ENCODE measurements at places on chromosomes 7 and 10.

- DNase-seq: no peak
Observed at GRCh38 chr10:33288127-33288526, 46.3 kb downstream of the NRP1 start.

DNA sequence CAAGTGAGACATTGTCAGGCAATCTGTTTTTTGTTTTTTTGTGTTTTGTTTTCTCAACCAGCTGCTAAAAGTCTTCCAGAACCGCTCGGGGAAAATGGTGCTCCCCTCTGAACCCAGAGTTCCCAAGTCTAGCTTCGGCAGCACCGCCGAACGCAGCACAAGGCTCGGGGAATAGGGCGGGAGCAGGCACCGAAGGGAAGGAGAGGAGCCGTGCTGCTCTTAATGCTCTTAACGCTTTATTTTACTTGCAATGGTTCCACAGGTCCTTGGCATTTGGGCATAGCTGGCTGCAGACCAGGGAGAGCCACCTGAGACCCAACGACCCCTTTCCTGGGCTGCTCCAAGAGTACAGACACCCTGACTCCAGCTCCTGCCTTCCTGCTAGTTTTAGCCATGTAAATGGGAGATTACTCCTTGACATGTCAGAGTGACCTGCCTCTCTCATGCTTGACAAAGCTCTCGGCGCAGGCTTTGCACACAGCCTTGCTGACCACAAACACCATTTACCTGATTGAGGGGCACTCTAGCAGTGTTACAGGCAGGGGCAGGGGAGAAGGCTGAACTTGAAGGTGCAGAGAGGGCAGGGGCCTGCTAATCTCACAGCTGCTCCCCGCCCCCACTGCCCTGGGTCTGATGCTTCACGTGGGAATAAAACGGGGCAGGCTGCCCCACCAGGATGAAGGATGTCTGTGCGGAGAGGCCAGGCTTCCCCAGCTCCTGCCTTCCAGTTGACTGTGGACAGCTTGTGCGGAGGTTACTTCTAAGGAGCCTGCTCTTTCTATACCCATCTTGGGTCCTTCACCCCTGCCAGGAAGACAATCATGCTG lies 58.6 kb upstream of the EFCAB10 start:
- no peak for DNase-seq

- DNase-seq: no peak
Observed at GRCh38 chr7:157188091-157188665, 49.5 kb downstream of the UBE3C start.

- DNase-seq: no peak
Observed at GRCh38 chr10:89664203-89664602, 19.2 kb upstream of the PANK1 start.

DNA sequence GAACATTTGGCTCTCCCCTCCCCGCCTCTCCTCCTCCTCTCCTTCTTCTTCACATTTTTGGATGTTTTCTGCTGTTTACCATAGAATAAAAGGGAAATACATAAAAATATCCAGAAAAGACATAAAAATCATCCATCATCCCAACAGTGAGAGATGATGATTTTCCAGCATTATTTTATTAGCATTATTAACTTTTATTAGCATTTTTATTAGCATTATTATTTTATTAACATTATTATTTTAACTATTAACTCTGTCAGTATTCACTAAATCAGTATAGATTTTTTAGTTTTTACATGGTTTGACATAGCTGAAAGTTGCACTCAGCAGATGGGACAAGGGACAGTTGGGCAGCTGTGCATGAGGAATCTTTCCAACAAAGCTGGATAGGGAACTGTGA lies 16.2 kb upstream of the SLC35B4 start:
- no peak for DNase-seq

DNA sequence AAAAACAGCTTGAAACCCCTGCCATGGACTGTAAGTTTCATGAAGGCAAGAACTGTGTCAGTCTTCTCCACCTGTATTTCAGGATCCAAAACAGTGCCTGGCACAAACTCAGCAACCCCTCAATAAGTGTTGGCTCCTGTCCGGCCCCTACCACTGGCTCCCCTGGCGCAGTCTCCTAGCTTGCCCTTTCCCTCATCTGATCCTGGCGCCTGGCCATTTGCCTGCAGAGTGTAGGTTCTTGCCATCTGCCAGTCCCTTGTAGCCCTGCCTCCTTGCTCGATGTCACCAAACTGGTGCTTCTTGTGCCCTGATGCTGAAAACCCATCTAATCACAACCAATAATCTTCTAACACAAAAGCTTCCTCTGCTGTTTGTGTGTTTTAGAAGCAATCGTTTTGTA lies 60.4 kb downstream of the LGI1 start:
- no peak for DNase-seq

GRCh38 chr10:44234483-44234875 lies 150.4 kb downstream of the CXCL12 start:
- DNase-seq: no peak

GRCh38 chr10:130038611-130039109 lies 72.0 kb downstream of the C10orf143 start:
- no peak for DNase-seq

DNA sequence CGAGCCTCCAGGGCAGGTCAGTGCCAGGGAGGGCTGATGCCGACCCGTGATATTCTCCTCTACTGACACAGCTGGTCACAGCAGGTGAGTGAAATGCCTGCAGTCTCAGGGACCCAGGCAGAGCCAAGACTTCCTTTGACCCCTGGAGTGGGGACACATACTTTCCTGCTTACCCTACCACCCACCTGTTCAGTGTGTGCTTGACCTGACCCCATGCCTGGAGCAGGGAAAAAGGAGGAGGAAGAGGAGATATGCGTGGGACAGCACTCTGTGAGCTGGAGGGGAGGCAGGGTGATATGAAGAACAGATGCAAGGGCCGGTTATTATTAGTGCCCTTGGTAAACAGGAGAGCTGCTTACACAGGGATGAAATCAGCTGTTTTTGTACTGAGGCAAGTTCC lies 40.8 kb upstream of the WIPF3 start:
- no peak for DNase-seq

- DNase-seq: no peak
Observed at GRCh38 chr7:23098460-23098859, 7.1 kb upstream of the KLHL7 start.

DNA sequence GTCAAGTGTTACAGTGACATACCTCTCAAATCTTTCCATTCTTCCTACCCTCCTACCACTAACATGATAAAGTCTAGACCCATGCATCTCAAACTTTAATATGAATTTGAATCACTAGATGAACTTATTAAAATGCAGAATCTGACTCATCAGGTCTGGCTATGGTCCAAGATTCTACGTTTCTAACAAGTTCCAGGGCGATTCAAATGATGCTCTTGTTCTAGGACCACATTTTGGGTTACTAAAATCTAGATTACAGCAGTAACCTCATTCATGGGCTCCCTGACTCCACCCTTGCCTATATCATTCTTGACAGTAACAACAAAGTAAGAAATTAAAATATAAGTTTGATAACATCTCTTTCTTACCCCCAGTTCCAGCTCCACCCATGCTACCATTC lies 124.8 kb upstream of the LSM8 start:
- no peak for DNase-seq

- DNase-seq: no peak
Observed at GRCh38 chr10:50421026-50421719, 169.9 kb upstream of the ASAH2 start.

- DNase-seq: no peak
Observed at GRCh38 chr7:103784646-103785286, 204.7 kb downstream of the RELN start.

- DNase-seq: no peak
Observed at GRCh38 chr7:148963583-148964482, 64.5 kb downstream of the PDIA4 start.

GRCh38 chr7:35646289-35647023 lies 48.5 kb downstream of the HERPUD2 start:
- no peak for DNase-seq

GRCh38 chr7:105940109-105940508 lies 23.0 kb upstream of the CDHR3 start:
- no peak for DNase-seq

- no peak for DNase-seq
Observed at GRCh38 chr7:94160719-94161435, 156.7 kb upstream of the BET1 start.

DNA sequence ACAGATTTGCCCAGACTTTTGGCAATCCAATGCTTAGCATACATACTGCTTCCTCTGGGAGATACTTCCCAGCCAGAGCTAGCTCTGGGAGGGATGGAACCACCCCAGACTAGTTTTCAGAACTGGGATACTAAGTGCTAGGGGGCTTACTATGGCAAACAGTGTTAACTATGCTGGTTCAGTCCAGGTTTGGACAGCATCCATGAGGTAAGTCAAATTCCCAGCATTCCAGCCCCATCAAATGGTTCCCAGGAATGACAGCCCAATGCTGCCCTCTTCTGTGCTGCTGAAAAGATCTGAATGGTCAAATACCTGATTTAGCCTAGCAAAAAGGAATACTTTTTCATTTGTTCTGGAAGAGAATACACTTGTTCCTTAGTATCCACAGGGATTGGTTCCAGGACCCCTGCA lies 141.7 kb upstream of the CCDC6 start:
- DNase-seq: no peak

DNA sequence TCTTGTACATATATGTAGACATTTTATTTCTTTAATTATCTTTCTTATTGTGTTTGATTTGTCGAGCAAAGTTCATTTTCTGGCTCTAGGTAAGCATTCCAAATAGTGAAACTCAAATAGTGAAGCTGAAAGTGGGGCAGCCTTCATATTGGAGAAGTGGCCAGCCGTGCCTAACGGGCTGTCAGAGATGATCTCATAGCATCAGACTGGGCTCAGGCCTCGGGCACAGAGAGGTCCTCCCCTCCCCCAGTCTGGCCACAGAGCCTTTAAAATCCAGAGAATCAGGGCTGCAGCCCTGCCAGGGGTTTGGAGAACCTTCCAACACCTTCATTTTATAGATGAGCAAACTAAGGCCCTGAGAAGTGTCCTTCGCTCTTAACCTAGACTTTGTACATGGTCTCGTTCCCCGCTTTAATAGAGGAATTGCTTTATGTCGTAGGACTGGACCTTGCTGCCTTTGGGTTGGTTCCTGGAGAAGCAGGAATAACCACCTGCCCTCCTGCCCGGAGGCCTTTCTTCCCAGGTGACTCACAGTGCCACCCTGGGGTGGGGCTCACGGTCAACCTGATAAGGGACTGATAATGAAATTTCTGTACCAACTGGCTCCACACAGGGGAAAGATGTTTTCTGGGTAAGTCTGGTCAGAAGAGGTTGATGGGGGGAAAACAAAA lies 7.3 kb downstream of the TSPAN15 start:
- no peak for DNase-seq

GRCh38 chr7:75662579-75663301 lies 76.0 kb downstream of the HIP1 start:
- no peak for DNase-seq

DNA sequence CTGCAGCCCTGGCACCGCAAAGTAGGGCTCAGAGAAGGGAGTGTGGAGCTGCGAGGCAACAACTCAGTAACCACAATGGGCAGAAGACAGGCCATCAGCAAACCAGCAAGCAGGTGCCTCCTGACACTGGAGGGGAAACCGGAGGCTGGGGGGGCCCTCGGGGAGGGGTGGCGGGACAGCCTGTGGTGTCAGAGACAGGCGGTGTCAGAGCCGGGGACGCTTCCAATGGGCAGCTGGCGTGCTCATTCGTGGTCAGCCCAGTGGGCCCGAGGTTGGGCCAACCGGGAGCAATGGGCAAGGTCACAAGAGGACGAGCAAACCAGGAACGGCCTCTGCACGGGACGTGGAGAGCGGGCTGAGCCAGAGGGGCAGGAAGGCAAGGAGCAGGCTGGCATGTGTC lies 158.1 kb downstream of the MAD1L1 start:
- DNase-seq: no peak

DNA sequence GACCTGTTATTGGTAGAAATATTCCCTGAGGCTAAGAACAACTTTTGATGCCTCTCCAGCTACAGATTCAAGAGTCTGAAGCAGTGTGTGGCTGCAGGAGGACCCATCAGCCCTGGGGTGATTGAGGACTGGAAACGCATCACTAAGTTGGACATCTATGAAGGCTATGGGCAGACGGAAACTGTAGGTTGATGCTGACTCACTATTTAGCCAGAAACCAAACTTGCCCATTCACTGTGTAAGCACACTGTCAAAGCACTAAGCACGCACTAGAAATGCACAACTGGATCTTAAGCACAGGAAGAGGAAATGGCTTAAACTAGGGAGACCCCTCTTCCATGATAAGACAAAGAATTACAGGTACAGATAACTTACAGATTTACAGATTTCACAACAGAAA lies 20.8 kb downstream of the ACSM6 start:
- DNase-seq: no peak

DNA sequence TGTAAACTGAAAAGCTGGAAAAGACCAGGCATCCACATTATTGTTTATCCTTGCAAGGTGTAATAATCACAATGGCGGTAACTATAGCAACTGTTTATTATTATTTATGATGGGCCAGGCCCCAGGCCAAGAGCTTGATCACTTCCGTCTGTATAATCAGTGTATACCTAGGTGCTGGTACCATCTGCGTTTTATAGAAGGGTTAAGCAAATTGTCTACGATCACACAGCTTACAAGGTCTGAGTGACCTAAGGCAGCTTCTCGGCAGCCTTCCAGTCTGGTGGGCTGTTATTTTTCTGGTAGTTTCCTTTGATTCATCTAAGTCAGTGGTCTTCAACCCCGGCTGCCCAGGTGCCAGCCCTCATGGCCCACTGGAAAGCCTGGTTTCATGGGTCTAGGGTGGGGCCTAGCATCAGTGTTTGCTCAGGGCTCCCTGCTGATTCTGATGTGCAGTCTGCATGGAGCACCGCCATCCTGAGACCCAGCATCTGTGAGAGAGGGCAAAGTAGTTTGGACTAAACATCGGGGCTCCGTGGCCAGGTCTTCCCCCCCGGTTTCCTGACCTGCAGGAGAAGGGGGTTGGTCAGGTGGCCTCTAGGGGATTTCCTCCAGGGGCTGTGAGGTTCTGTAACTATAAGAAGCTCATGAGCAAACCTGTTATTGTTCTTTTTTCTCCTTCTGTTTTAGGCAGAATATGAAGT lies 146.4 kb downstream of the RGS10 start:
- no peak for DNase-seq

DNA sequence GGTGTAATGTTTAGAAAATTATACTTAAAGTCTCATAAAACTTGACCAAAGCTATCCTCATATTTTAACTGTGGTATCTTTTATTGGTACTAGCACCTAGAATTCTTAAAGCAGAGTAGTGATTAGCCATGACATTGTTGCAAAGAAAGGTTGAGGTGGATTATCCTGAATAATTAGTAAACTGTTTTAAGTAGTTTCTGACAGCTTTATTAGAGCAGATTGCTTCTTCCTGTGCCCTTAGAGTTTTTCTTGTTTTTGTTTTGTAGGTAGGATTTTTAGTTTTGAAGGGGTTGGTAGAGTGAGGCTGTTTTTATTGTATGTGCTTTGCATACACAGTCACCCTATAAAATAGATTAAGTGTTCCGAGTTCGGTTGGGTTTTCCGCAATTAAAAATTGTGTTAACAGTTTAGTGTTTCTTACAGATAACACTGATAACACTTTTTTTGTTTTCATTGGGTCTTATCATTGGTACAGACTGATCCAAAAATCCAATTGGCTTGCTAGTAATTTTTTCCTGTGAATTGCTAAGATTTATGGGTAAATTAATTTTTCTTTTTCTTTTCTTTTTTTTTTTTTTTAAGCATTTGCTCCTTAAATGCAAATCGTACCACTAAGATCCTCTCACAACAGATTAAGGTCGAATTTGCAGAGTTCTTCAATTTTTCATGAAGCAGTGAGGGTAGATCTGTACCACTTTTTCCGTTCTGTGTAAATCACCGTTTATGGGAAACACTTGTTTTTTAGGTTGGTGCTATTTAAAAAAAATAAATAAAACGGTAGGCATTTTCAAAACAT lies 2.1 kb upstream of the PBLD start:
- DNase-seq: no peak

GRCh38 chr7:13201628-13202027 lies 514.2 kb downstream of the ARL4A start:
- no peak for DNase-seq

- DNase-seq: no peak
Observed at GRCh38 chr7:169276-170172, 22.8 kb upstream of the FAM20C start.
